ENCODE measurements at places on chromosomes 13 and 19.

- DNase-seq = no peak
Measured at GRCh38 chr13:103517066-103517767, 451.0 kb upstream of the SLC10A2 start.

- DNase-seq = no peak
Measured at GRCh38 chr19:43562698-43563241, 12.6 kb downstream of the XRCC1 start.

- DNase-seq = no peak
Measured at GRCh38 chr13:96426167-96426566, 336.3 kb downstream of the HS6ST3 start.

DNA sequence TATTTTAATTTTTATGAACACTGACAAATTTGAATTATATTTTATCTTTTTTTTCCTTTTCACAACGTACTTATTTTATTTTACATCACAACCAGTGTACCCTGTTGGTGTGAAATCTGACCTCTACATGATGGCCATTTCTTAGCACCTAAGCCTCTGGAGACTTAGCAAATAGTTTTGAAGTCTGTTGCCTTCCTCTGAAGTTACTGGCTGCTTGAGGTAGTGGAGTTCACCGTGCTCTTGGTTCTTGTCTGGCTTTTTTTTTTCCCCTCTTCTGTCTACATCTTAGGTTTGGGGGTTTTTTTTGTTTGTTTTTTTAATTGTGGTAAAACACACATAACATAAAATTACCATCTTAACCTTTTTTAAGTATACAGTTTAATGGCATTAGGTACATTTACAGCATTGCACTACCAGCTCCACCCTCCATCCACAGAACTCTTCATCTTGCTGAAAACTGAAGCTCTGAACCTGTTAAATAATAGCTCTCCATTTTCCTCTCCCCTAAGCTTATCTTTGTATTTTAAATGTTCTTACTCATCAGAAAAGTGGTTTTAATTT is 94.1 kb upstream of the MLNR start:
- no peak for DNase-seq

Measured in LoVo (cell line).